ENCODE measurements at places on chromosomes 11 and 22.

GRCh38 chr11:88179971-88180629 is 4.9 kb upstream of the RAB38 start:
- no peak for DNase-seq

DNA sequence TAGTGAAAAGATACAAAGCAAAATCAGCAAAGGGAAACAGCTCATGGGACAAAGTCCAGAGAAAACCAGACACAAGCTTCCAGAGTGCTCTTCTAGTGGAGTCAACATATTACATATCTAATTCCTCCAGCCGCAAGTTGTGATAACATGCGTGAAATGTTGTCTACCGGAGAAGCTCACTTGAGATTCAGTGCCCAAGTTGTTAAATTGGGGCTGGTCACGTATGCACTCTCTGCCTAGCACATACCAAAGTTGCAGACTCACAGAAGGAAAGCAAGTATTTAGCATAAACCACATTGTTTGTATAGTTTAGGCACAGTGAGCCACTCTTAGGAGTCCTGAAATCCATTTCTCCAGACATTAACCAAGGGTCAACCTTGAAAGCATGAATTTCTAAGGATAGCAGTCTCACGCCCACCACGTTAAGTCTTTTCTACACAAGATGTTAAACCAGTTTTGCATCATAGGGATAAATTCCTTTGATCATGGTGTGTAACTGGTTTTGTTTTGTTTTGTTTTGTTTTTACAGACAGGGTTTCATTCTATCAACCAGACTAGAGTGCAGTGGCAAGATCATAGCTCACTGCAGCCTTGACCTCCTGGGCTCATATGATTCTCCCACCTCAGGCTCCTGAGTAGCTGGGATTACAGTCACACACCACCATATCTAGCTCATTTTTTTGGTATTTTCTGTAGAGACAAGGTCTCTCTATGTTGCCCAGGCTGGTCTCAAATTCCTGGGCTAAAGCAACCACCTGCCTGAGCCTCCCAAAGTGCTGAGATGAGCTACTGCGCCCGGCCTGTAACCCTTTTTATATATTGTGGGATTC is 39.5 kb upstream of the EP300 start:
- no peak for DNase-seq

GRCh38 chr22:22745225-22746060 is 101.0 kb downstream of the GGTLC2 start:
- peak; percentile 26 for DNase-seq

GRCh38 chr11:130101661-130102060 is 32.0 kb downstream of the APLP2 start:
- no peak for DNase-seq

GRCh38 chr11:66115638-66116301 is 45.7 kb downstream of the PACS1 start:
- DNase-seq, result no peak

DNA sequence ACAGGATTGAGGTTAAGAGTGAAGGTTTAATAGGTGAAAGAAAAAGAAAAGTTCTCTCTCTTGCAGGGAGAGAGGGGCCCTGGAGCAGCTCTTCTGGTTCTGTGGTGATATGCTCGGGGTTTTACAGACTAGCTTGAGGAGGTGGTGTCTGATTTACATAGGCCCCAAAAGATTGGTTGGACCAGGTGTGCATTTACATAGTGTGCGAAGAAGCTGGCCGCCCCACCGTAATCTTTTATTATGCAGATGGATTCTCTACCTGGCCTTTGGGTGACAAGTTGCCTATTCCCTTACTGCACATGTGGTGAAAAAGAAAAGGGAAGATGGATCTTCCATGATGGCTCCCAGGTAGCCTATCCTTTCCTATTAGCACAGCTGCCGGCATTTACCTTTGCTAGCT is 219.9 kb upstream of the GRIA4 start:
- no peak for DNase-seq

DNA sequence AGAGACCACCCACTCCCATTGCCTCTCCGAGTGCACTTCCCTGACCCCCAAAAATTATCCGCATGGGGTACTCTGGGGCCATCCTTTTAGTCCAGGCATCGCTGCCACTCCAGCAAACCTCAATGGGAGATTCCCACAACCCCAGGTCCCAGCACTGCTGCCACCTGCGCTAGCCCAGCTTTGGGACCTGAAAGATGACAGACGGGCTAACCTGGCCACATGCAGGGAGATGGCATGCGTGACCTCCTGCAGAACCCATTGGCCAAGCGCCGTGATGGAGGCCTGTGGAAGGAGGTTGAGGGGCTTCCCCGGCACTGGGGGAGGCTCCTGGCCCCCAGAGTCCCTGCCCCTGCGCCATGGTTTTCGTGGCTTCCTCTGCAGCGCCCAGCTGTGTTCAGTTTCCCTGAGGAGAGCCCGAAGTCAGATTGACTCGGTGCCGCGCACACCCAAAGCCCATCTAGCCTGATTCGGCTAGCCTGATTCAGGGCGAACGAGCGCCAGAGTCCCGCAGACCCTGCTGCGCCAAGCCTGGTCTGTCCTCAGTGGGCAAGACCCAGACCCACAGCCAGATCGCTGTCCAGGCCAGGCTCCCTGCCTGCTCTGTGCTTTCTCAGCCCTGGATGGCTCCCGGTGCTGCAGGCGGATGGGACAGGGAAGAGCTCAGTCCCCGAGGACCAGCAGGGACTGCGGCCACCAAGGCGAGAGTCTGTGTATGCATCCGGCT is 751 bp upstream of the WNT7B start:
- DNase-seq, result no peak

DNA sequence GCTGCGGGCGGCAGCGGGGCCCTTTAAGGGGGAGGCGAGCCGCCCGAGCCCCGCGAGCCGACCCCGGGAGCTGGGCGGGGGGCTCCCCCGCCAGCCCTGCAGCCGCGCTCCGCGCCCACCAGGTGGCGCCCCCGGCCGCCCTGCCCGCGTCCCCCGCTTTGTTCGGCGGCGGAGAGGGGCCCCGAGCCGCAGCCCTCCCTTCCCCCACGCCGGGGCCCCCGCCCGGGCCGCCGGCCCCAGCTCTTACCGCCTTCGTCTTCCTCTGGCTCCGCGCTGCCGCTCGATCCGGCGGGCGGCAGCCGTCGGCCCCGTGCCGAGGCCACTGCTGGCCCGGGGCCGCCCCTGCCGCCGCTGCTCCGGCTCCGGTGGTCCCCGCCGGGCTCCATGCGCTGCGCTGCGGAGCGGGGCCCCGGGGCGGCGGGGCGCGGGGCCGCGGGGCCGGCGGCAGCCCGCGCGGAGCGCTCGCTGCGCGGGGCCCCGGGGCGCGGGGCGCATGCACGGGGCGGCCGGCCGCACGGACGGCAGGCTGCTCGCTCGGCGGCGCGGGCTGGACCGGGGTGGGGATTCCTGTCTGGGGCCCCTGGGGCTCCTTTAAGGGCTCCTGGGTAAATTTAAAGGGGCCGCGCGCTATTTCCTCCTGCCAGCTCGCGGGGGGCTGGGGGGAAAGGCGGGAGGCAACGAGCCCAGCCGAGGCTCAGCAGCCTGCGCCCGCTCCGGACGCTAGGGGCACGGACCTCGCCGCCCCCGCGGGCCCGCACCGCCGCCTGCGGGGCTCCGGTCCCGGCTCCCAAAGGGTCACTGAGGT is at the start of gene ZFTA:
ZFTA (minus strand) TSS at position 539 of the 805 bp plus-strand sequence; CDS start at position 386, 153 bp downstream.
- no peak for DNase-seq

- DNase-seq, result no peak
Observed at GRCh38 chr11:86523738-86524619, 148.4 kb downstream of the ME3 start.

GRCh38 chr11:70066628-70067027 is 11.5 kb upstream of the ANO1 start:
- no peak for DNase-seq

GRCh38 chr22:40751250-40751649 is 67.9 kb downstream of the SLC25A17 start:
- no peak for DNase-seq

GRCh38 chr11:28269586-28269985 is 161.4 kb downstream of the METTL15 start:
- DNase-seq, result no peak

GRCh38 chr11:119741369-119742262 is 12.6 kb upstream of the NECTIN1 start:
- DNase-seq, result peak; percentile 52

GRCh38 chr11:6844356-6844755 is 1.1 kb upstream of the OR10A5 start:
- DNase-seq, result no peak

DNA sequence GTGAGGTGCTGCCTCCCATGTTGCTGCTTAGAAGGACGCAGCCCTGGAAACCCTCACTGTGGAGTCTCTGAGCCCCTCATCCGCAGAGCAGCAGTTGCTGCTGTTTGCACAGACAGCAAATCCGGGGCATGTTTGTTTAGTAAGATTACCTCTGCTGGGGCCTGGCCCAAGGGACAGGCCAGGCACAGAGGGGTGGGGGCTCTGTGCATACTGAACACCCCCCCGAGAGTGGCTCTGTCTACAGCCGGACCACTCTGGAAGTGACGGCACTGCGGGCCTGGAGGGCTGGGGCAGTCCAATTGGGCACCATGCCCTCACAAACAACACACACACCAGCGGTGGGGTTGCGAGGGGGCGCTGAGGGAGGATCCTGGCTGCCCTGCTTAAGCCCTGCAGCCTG is 22.9 kb upstream of the CCDC188 start:
- no peak for DNase-seq

DNA sequence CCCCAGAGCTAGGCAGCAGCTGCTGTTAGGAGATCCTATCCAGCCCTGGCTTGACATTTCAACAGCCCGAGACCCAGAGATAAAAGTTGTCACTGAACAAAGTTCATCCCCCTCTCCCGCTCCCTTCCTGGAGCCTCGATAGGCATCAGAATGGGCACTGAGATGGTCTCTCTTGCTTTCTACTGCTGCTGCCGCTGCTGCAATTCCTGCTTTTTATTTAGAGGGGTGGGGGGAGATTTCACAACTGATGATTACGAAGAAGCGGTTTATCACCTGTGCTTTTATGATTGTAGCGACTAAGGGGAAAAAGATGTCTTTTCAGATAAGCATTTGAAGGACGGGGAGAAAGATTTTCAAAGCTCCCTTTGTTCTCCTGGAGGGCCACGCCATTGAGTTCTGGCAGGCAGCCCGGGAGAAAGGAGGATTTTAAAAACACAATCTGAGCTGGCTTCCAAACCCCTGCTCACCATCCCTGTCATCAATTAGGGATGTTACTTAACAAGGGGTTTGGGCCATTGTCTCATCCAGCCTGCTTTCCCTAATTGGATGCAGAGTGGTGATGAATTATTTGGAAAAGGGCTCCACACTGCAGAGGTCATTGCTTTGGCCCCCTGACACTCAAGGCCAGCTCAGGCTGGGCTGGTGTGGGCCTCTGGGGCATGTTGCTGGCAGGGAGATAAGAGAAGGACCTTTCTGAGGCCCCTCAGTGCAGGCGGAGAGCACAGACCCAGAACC is 344.7 kb downstream of the BUD13 start:
- DNase-seq, result no peak

DNA sequence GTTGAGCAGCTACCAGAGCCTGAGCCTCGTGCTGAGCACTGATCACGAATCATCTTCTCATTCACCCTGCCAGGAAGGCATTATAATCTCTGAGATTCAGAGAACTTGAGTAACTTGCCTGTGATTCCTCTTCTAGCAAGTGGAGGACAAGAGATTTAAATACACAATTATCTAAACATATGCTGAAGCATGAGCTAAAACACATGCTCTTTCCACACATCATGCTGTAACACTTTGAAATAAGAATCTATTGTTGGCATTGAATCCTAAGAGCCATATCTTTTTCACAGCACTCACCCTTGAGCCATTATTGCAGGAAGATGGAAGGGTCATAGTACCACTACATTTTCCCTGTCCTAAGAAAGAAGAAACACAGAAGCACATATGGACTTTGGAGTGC is 722.5 kb upstream of the API5 start:
- DNase-seq, result no peak

DNA sequence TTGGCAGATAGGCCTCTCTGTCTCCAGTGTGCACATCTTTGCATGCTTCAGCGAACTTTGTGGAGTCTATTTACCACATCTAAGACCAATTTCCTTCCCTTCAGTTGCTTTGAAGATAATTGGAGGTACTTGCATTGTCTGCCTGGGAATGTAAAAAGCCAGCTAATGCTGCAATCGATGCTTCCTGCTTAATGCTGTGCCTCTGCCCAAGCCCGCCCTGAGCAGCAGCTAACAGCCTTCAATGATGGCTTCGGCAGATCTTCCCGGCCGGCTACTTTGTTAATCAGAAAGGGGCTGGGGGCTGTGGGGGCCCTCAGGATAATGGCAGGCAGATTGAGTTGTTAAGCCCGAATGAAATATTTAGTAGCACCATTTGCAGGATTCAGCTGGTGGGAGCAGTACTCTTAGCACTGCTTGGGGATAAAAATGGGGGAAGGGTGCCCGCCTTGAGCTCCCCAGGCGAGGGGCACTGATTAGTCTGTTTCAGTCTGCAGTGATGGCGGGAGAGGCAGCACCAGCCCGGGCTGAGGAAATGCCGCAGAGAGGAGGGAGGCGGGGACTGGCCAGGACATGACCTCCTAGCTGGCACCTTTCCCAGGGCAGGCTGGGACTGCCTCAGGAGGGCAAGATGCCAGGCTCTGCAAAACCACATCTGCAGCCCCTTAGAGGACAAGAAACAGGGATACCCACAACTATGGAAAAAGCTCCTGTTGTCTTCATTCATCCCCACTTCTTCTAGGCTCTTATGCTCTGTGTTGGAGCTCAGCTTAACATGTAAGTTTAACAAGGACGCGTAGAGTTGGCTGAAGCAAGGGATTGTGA is 460.0 kb downstream of the BUD13 start:
- no peak for DNase-seq

DNA sequence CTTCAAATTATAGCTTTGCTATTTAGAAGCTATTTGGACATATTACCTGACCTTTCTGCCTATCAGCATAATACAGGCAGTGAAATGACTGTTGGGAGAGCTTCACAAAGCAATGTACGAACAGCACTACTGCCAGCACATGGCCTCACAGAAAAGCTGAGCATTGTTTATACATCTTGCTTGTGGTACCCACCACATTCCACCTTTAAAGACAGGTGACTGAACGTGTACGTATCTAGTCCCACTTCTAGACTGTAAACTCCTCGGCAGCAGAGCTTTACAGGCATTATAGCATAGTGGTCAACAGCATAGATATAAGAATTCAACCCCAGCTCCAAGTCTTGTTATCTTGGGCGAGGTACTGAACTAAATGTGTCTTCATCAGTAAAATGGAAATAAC is 1.6 kb downstream of the JOSD1 start:
- DNase-seq, result no peak

GRCh38 chr11:128579798-128580504 is 7.4 kb downstream of the ETS1 start:
- DNase-seq, result no peak

GRCh38 chr11:72673943-72674828 is at the start of gene PDE2A:
Gene PDE2A (minus strand): TSS chr11:72674422. CDS start chr11:72674207, 215 bp downstream.
- DNase-seq, result no peak

- no peak for DNase-seq
Observed at GRCh38 chr11:110645253-110645652, 67.0 kb downstream of the ARHGAP20 start.

GRCh38 chr11:60457576-60457975 is 1.9 kb downstream of the MS4A1 start:
- no peak for DNase-seq

Measured in stimulated activated CD4-positive, alpha-beta T cell treated with anti-CD3 and anti-CD28 coated beads, Interleukin-12 subunit alpha, Interleukin-12 subunit beta, amount 100 ng/mL, for 24 hours (primary cell).